ENCODE measurements at places on chromosomes 11 and 22.

GRCh38 chr22:35638410-35638809 lies 9.8 kb upstream of the APOL6 start:
- DNase-seq = peak; percentile 95

- no peak for DNase-seq
Measured at GRCh38 chr22:37014415-37014806, 4.8 kb downstream of the TST start.

- no peak for DNase-seq
Measured at GRCh38 chr11:8839306-8839956, 71.6 kb upstream of the AKIP1 start.

- no peak for DNase-seq
Measured at GRCh38 chr11:89536926-89537325, 45.8 kb upstream of the NOX4 start.

DNA sequence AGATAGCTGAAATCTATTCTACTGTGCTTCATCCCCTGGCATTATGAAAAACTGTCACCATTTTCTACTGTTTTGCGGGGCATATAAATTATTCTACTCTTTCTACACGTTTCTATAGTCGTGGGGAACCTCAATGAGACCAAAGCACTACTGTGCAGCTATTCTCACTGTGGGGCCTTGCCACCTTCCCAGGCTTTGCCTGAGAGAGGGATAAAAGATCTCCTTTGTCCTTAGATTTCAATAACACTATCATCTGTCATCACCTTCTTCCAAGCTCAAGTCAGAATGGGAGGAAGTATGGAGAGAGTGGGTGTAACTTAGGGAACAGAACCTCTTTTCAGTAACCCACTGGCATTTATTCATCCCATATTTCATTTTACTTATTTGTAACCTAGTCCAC lies 1462.1 kb upstream of the RAG2 start:
- DNase-seq = no peak

GRCh38 chr22:35540595-35541253 lies at the start of gene RASD2:
RASD2 (plus strand) TSS chr22:35540831; CDS start chr22:35546810, 5,979 bp downstream.
- no peak for DNase-seq

DNA sequence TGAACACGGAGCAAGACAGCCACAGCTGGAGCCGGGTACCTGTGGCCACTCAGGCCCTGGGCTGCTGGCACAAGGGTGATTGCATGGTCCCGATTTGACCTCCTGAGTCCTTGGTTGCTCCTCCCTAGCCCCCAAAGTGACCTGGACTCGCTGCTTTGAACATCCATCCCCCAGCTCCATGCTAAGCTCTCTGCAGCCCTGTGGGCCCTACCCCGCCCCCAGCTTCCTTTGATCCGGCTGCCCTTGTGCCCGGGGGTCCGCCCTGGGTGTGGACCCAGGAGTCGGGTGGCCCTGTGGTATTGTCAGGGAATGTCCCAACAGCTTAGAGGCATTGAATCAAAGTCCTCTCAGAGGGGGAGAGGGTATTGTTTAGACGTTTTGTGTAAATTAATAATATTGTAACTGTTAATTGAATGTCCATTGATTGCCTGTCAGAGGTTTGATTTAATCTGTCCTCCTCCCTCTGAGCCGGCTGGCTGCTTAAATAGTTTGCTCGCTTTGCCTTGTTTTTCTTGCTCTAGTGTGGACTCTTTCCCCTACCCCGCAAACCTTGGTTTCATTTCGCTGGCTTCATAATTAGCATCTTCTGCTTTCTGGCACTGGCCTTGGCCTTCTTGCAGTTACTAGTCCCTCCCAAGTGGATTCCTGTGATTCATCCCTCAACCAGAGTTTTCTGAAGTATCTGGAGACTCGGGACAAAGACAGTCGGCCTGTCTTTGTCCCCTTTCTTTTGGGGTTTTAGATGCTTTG lies 20.7 kb downstream of the GRIK4 start:
- peak; percentile 83 for DNase-seq

GRCh38 chr22:17205432-17205831 lies 13.8 kb downstream of the ADA2 start:
- no peak for DNase-seq

GRCh38 chr22:37199760-37200108 lies 11.7 kb upstream of the C1QTNF6 start:
- DNase-seq = no peak

DNA sequence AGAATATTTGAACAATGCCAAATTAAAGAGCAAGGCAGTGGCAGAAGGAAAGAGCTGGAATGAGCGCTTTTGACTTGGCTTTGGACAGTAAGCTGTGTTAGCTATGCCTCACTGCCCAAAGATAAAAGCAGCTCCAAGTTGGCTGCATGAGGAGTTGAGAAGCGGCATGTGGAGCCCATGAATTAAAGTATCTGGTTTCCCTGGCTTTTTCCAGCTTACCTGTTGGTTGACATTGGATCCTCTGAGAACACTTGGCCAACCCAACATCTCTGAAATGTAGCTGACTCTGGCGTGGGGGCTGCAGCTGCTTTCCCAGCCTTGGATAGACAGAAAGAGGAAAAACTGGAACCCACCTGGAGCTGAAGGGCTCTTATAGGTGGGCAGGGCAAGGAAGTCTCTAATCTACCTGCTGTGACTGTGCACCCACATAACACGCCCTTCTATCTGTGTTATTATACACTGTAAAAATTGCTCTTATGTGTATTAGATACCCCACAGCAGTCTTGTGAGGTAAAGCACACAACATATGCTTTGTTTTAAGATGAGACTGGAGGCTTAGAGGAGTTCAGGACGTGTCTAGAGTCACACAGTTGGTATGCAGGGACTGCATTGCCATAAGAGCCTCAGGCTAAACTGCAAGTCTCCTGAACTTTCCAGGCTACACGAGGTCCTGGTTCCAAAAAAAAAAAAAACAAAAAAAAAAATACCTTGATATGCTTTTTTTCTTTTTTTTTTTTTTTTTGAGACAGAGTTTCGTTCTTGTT lies 5.8 kb downstream of the UBASH3B start:
- DNase-seq = peak; percentile 83

DNA sequence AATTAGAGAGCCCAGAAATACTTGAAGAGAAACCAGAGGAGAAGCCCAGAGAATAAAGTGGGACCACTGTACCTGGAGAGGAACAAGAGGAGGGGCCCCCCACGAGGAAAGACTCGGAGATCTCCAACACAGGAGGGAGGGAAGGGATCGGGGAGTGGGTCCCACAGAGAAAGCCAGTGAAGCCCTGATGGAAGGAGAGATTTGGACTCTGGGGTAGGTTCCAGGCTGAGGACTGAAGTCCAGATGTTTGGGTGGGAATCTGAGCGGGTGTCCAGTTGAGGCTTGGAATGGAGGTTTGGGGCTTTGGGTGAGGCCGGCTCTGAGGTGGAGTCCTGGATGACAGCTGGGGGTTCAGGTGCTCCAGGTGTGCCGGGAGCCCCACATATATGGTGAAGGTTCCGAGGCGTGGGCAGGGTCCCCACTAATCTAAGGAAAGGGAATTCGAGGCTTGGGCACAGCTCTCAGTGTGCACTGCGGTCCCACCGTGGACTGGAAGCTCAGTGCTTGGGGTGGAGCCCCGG lies 32.6 kb downstream of the PDE2A start:
- DNase-seq = no peak

DNA sequence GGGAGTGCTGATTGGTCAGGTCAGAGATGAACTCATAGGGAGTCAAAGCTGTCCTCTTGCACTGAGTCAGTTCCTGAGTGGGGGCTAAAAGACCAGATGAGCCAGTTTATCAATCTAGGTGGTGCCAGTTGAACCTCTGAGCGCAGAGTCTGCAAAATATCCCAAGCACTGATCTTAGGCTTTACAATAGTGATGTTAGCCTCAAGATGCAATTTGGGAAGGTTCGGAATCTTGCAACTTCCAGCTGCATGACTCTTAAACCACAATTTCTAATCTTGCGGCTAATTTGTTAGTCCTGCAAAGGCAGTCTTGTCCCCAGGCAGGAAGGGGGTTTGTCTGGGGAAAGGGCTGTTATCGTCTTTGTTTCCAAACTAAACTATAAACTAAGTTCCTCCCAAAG lies 92.3 kb upstream of the PARVA start:
- peak; percentile 50 for DNase-seq

DNA sequence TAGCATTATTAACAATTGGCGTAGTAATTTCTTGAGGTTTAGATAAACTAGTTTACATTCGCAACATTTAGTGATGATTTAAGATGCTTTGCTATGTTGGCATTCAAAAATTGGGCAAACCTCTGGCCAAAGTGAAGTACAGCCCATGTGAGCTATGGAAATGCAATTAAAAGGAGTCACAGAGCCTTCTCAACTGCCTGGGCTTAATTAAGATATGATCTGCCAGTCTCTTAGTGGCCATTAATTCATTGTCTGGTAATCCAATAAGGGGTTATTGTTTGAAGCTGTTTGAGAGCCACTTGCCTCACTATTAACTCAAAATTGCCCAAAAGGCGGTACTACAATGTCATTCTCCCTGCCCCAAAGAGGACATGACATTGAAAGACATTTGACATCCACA lies 608.9 kb downstream of the NTM start:
- no peak for DNase-seq

DNA sequence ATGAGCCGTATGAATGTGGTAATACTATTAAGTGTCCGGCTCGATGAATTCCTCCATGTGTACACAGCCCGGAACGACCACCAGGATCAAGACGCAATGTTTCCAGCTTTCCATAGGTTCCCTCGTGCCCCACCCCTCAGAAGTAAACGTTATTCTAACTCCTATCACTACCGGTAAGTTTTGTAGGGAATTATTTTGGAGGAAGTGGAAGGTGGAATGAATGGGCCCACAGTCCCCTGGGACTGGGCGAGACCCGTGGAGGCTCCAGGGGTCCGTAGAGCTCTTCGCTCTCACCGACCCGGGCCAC lies 720 bp upstream of the FAR1 start:
- DNase-seq = no peak

- no peak for DNase-seq
Measured at GRCh38 chr11:68140496-68141245, 19.5 kb upstream of the CHKA start.

GRCh38 chr22:24140357-24140756 lies 40.9 kb upstream of the SUSD2 start:
- DNase-seq = no peak

- peak; percentile 62 for DNase-seq
Measured at GRCh38 chr11:44766112-44766971, 39.6 kb downstream of the TSPAN18 start.

DNA sequence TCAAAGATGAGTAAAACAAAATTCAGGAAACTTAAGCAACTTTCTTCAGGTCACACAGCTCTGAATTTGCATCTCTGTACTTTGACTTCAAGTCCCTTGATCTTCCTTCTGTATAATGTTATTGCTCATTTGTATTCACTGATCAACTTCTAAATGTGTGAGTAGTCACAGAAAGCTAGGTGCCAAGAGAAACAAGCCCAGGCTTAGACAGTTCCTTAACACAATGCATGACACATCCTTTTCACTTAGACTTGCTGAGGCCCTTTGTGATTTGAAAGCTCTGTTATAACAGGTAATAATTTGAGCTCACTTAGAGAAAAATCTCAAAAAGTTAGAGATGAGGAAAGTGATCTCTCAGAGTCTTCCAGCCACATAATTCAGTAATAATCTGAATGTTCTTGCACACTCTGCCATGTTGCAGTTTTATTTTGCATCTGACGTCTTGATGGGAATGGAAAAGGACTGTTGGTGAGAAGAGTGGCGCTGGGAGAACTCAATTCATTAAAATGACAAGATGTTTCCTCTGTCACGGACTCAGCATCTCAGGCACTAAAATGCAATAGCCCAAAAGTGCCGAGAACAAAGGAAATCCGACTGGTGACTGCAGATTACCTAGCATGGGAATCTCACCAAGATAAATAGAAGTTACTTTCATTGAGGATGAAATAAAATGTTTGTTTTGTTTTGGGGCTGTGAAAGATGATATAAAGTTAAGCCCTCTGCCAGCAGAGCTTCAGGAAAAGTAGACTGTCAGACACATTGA lies 665.3 kb downstream of the OPCML start:
- no peak for DNase-seq

DNA sequence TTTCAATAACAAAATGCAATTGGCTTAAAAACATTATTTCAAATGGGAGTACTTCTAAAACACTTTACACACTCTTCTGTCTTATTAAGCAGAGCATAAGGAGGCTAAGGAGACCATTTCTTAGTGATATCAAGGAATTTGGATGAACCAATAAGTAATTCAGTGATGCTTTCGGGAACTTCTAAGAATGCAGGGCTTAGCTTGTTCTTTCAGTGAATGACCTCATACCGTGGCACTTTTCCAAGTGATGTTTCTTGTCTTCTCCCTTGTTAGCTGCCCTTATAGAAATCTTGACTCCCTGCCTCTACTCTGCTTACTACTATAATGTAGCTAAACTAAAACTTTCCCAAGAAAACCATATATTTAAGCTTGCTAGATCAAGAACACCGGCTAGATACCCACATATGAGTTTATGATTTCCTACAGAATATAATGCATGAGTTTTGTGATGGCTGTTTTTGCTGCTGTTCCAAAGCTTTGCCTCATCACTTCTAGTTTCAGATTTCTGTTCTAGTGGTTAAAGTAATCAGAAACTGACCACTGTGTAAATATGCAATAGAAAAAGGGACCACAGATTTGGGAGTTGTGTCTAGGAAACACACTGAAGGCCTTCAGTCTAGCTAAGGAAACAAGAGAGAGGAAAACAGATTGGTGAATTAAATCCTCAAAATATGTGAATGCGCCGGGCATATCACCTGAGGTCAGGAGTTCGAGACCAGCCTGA lies 37.5 kb upstream of the STK33 start:
- peak; percentile 72 for DNase-seq

DNA sequence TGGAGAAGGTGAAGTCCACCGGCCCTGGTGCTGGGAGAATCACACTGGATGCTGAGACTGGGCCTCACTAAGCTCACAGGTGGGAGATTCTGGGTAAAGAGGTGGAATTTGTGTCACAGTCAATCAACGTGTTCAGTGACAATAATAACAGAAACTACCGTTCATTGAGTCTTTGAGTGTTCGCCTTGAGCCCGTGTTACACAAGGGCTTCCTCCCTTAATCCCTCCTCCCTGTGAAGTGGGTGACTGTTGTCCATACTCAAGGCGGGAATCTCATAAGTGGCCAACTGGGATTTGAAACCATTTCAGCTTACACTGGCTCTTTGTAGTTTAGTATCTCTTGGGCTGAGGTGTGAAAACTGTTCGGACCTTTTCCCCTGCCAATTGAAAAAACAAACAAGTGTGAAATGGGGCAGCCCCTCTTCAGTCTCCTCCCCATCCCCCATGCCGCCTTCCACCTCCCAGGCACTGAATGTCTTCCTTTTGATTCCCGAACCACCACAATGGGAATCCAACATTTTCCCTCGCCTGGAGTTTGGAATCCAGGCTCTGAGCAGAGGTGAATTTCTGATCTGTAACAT lies 502.4 kb downstream of the MIAT start:
- DNase-seq = no peak

Data from AG08395 (cell line).